ENCODE measurements at places on chromosomes 4 and X. TPM values are rescaled to one million over a fixed set of nuclear protein-coding genes. Genes with fewer than 3 reads are reported as not detected.

- DNase-seq: no peak
Measured at GRCh38 chrX:107687445-107687844, 59.1 kb downstream of the PRPS1 start.

DNA sequence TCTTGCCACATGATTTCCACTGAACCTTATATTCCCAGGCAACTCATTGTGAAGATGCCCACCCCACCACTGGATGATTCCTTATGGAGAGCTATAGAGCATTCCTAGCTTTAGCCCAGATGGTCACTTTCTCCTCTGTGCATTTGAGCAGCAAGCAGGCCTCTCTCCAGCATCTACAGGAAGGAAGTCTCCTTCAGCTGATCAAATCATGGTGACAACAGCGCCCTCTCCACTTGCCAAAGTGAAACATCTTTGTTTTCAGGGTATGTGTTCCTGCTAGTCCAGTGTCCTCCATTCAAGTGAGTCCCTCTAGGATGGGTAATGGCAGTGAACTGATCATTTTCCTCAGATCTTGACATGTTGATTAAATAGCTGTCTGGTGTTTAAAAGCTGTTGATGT, 10.9 kb upstream of the SYTL5 start:
- no peak for DNase-seq

DNA sequence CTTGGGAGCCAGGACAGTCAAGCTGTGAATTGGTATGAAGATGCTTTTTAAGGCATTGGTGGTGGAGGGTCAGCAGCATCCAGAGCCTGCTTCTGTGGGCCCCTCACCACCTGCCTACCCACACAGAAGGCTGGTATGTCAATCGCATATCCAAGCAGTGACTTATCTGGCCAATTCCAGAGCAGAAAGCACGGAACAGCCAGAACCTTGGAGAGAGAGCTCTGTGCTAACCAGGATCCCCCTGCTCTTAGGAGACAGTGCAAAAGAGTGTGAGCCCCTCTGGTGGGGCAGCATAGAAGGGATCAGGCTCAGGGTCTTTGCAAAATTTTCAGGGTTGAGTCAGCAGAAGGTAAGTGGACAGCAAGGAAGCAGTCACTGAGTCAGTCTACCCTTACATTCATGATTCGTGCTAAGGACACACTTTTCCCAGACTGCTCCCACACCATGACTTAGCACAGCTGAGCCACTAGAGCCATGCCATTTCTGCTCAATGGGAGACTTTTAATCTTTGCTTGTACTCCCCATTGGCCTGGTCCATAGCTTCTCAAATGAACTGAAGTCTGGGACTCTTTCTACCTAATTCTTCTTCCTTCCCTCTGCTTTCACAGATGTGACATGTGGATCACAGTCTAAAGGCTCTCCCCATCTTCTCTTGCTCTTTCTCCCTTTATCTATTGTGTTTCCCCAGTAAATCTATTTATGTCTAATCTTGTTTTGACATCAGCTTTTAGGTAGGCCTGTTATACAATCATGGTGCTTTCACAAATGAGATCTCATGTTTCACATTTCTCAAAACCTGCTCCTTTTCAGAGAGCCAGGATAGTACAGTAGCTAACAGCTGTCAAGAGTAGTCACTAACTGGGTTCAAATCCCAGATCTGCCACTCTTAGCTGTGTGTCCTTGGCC, 20.0 kb downstream of the MORF4L2 start:
- no peak for DNase-seq

- DNase-seq: no peak
Measured at GRCh38 chrX:142312591-142312990, 107.5 kb upstream of the MAGEC2 start.

GRCh38 chrX:44898411-44899221, 25.6 kb downstream of the KDM6A start:
- no peak for DNase-seq

The GLRA3 gene
- polyA plus RNA-seq: not detected

- no peak for DNase-seq
Measured at GRCh38 chr4:54513204-54513603, 144.6 kb upstream of the KIT start.

The PNMA6F gene
- not detected for polyA plus RNA-seq

DNA sequence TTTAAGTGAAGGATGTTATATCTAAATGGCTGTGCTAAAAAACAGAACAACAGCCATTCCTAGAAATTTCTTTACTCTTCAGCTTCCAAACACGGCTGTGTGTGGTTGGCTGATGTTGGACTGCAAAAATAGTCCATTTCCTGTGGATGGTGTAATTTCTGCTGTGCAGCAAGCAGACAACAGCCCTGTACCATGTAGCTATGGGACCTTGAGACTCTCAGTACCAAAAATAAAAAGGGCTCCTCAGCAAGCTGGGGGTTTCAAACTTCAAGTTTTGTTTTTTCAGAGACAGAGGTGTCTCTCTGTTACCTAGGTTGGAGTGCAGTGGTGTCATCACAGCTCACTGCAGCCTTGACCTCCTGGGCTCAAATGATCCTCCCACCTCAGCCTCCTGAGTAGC, 18.1 kb downstream of the CD40LG start:
- DNase-seq: no peak

The ANOS1 gene
- 0.76 TPM for polyA plus RNA-seq

DNA sequence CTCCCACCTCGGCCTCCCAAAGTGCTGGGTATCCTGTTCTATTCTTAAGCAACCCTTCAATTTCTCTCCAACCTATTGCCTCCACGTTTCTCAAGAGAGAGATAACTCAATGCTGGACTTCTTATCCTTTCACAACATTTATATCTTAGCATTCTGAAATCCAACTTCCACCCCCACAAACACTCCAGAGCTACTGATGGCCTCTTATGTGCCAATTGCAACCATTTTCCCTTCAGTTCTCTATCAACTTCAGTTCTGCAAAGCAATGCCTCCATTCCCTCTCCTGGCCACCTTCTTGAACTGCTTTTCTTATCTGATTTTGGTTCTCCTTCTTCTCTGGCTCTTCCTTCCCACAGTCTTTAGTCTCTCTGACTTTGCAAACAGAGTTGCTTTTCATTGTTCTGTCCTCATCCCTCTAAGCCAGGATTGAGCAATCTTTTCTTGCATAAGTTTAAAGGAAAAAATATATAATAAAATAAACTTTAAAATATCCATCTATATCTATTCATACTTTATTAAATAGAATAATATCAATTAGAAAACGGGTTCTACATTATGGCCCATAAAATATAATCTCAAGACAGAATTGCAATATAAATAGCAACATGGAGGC, 3.6 kb upstream of the STBD1 start:
- no peak for DNase-seq

- DNase-seq: no peak
Measured at GRCh38 chr4:8904666-8905065, 33.0 kb upstream of the HMX1 start.

DNA sequence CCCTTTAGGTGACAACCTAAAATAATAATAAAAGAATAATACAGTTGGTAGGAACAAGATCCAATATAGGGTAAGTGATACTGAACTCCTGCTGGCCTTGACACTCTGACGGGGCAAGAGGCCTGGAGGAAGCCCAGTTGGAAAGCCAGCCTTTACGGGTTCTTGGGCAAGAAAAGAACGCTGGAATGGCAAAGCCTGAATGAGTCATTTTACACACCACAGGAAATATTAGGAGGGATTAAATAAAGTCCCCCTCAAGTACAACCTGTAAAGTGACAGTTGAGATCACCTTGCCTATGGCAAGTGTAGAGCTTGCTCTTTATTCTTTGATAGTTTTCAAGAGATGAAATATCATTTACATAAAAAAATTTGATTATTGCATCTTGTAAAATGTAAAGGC, 244.5 kb upstream of the TLL1 start:
- DNase-seq: no peak

GRCh38 chrX:580030-580429, 50.6 kb upstream of the SHOX start:
- DNase-seq: no peak

DNA sequence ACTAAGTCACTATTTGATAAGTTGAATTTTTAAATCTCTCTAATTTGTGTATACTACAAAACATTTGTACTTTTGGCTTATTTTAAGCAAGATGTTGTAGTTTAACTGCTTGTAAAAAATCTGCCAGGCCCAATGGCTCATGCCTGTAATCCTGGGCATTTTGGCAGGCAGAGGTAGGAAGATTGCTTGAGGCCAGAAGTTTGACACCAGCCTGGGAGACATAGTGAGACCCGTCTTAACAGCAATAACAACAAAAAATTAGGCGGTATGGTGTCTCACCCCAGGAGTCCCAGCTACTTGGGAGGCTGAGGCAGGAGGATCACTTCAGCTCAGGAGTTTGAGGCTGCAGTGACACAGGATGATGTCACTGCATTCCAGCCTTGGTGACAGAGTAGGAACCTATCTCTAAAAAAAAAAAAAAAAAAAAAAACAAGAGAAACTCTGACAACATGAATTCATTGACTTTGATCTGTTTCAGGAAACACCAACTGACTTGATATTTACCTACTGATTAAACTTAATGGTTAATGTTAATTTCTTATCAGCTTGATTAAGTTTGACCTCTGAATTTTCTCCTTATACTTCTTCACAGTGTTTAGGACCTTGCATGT, 8.9 kb downstream of the FHIP1A start:
- DNase-seq: no peak

DNA sequence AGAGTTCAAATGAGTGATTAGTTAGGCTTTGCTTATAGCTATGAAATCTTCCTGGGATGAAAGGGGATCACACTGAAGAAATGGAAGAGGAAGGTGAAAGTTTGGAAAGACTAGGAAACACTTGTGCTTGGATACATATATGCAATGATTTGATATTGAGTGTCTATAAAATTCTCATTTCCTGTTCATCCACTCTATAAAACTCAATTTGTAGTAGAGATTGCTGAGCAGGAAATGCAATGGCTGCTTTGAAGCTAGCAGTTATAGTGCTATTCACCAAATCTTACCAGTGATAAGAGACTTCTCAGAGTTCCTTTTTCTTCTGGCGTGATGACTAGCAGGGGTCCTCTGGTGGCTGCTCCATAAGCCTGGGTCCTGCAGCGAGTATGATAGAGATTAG, 128.1 kb upstream of the HPF1 start:
- DNase-seq: no peak

Measured in heart left ventricle (tissue), 16 donors.